ENCODE measurements at places on chromosomes 7 and 10.
A peak's percentile ranks its signal among the peaks of the same experiment; 100 is the strongest.

GRCh38 chr7:96671854-96672253 is 37.8 kb downstream of the SEM1 start:
- no peak for DNase-seq

DNA sequence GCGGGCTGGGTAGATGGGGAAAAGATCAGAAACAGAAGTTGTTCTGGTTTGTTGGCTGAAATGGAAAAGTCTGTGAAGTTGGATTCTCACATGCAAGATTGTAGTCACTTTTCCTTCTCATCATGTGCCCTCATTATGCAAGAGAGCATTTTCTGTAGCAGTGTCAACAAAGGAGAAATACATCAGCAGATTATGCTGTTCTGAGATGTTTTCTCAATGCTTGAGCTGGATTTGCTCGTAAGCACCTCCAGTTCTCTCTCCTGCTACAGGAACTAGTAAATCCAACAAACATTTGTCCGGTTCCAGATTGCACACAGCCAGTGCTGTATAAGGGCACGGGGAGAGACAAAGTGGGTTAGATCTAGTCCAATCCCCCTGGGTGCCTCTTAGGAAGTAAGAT is 90.0 kb downstream of the GATA3 start:
- no peak for DNase-seq

GRCh38 chr7:77710861-77711260 is 14.6 kb downstream of the RSBN1L start:
- DNase-seq = no peak

GRCh38 chr10:43585981-43586729 is 11.7 kb upstream of the ZNF239 start:
- DNase-seq = no peak

- DNase-seq = no peak
These were observed 40.3 kb upstream of the ARID5B start for GRCh38 chr10:61860964-61861758.

DNA sequence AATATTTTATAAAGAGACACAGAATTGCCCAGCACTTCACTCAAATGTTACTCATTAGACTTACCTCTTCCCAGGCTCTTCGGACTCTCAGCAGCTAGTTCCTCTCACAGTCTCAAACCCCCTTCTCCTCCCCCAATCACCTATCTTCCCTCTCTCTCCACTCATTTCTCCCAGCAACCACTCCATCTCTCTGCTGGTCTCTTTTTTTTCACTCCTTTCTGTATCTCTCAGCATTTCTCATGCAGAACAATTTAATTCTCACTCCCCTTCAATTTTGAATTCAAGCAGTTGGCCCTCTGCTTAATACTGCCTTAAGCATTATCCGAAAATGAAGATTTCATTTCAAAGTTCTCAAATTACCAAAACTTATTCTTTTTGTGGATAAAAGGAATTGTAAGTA is 34.4 kb upstream of the CAV2 start:
- DNase-seq = no peak

- no peak for DNase-seq
These were observed 408.4 kb upstream of the SHH start for GRCh38 chr7:156220701-156221100.

DNA sequence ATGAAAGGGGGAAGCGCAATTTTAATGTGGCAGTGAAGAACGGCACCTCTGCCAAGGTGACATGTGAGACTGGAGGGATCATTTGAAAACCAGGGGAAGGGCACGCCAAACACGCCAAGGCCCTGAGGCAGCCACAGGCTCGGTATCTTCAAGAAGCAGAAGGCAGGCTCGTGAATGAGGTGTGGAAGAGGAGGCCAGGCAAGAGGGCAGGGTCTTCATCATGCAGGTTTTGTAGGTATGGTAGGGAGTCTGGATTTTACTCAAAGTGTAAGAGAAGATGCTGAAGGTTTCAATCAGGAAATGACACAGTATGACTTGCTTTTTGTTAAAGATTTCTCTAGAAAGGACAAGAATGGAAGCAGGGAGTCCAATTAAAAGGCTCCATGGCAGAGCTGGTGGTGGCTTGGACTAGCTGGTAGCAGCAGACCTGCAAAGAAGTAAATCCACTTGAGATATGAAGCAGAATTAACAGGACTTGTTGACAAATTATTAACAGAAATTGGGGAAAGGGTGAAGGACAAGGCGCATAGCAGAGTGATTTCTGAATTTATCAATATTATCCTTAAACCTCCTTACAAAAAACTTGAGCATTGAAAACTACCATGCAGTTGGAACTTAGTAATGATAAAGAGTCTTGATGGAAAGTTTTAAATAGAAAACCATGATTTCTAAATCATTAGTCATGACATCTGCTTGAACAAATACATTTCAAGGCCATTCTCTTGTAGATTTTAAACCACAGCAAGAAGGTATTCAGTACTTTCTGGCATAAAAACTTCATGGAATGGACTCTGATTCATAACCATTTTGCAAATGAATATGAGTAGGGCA is 70.4 kb downstream of the COA1 start:
- no peak for DNase-seq

DNA sequence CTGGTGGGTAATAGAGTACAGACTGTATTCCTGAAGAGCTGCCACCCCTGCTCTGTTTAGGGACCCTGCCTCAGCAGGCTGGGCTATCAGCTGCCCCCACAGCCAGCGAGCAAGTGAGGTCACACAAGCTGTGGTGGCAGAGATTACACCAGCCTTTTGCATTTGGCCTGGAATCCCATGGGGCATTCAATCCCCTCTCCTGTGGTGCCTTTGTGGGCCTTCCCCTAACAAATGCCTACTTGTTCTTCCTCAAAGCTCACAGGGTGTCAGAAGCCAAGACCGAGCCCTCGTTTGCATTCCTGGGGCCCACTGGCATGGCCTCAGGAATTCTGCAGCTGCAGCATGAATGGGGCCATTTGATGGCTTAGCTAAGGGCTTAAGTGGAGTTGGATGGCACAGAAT is 212.7 kb upstream of the PHYHIPL start:
- DNase-seq = no peak

GRCh38 chr7:80997841-80998240 is 79.0 kb upstream of the SEMA3C start:
- no peak for DNase-seq

DNA sequence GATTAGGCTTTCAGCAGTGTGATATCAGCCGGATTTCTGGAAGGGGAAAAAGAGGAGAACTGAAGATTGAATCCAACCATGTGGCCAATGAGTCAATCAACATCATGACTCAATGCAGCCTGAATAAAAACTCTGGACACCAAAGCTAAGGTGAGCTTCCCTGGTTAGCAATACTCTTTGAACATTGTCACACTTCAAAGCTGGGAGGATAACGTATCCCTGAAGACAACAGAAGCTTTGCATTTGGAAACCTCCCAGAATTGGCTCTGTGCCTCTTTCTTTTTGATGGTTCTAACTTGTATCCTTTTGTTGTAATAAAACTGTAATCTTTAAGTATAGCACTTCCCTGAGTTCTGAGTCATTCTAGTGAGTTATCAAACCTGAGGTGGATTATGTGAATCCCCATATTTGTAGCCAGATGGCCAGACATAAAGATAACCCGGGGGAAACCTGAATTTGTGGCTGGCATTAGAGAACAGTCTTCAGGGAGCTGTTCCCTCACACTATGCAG is 284.4 kb downstream of the IPMK start:
- peak; percentile 42 for DNase-seq

- DNase-seq = no peak
These were observed 362.5 kb downstream of the MAGI2 start for GRCh38 chr7:79091011-79091410.

DNA sequence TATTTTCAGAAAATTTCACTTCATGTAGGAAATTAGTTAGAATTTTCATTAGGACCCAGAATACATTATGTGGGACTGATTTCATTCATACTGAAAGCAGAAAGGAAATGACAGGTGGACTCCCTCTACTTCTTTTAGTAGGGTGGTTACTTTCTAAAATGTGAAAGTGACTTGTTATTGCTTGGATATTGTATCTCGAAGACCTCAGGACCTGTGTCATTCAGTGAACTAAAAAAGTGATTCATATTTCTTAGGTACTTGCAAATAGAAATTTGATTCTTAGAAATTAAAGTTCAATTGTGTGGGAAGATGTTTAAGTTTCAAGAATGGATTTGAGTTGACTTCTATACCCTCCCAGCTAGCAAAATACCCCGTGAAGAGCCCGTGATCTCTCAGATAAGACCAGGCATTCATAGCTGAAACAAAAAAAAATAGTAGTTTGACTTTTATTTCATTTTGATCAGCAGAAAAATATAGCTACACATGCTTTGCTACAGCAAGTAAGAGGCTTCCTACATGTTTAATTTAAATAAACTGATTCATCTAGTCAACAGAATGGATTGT is 1037.1 kb downstream of the GATA3 start:
- no peak for DNase-seq

GRCh38 chr7:148914208-148914777 is 30.2 kb upstream of the EZH2 start:
- DNase-seq = no peak

DNA sequence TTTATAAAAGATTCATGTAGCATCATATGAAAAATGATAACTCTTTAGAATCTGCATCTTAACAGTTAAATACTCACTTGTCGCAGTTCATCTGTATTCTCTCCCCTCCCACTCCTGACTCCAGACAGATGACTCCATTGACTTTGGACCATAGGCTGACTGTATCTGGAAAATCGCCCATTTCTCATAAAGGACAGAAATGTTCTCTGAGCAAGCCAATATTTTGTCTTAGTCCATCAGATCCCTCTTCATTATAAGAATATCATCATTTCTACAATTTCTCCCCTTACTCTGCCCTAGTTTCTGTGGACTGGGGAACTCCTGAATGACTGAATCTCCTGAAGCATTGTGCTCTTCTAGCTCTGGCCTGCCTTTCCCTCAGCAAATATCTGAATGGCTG is 125.4 kb downstream of the SEMA3D start:
- DNase-seq = no peak

- DNase-seq = no peak
These were observed 151.6 kb upstream of the CACNA2D1 start for GRCh38 chr7:82595176-82595575.

GRCh38 chr10:48456808-48457761 is 147.8 kb downstream of the ARHGAP22 start:
- no peak for DNase-seq

GRCh38 chr10:127945948-127946711 is 39.2 kb downstream of the PTPRE start:
- DNase-seq = no peak

DNA sequence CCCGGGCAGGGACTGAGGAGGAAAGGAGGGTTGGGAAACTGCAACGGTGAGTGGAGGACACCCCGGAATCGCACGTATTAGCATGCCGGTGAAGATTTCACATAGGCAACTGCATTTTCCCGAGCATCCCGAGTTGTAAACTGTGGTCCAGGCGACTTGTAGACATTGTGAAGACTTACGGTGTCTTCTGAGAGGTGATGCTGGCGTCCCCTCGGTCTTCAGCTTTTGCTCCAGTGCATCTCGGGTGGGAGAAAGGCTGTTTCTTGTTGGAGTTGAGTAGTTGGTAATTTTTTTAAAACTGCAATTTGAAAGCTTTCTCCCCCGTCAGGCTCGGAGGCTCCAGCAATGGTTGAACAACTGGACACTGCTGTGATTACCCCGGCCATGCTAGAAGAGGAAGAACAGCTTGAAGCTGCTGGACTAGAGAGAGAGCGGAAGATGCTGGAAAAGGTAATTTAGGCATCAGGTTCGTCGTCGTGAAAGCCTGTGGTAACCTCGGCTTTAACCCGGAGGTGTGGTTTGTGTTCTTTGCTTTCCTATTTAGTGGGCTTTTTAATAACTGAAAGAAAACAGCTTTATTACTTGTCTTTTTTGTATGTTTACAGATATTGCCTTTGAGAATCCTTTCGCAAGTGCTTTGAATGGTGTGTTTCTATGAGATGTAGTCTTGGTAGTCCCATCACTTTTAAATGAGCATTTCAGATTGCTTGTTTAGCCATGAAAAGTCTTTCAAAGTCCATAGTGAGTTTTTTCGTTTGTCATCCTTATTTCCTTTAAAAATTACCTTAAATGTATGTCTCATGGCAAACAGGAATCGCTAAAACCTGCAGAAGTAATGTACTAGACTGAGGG is 687 bp downstream of the HELLS start:
- no peak for DNase-seq

DNA sequence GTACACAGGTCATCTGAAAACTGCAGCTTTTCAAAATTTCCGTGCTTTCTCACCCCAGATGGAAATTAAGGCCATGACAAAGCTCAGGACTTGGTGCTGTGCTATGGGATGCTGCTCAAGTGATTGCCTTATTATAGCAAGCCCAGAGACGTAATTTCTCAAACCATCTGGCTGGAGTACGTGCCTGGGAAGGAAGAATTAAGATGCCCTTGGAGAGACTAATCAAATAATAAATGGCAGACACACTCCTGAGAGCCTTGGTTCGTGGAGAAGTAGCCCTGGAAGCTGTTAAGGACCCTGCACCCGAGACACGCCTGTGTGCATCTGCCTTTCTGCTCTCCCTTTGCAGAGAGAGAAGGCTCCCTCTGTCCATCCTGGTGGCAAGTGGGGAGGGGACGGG is 38.3 kb upstream of the PRLHR start:
- DNase-seq = no peak

- peak; percentile 26 for DNase-seq
These were observed 119.6 kb downstream of the PRKAG2 start for GRCh38 chr7:151757274-151757673.

DNA sequence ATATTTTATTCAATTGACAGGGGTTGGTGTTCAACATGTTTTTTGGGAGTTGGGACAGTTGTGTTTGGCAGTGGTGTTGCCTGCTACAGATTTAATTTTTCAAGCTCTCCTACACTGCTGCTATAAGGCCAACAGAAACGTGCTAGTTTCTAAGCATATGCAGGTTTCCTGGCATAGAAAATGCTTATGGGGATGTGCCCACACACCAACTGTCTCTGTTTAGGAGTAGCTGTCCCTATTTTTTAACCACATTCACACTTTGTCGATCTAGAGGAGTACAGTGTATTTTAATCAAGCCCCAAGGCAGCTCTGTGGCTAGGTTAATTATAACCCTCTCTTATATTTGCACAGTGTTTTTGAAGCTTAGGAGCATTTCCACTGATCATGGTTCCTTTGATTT is 28.6 kb downstream of the TMEM178B start:
- DNase-seq = no peak

DNA sequence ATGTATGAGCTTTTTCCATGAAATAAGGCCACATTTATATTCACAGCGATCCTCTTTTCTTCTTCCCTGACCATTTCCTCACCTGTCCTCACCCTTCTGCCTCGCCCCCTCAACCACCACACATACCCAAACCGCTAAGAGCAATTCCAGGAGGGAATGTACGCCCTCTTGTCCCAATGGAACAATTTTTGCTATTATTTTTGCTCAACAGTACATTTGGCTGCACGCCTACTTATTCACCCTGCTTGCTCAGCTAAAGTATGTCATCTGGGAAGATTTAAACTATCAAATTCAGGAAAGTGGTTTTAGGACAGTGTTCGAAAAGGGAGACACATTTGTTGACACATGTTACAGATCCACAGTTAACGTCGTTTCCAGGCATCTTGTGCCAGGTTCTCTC is 252.7 kb downstream of the NEBL start:
- no peak for DNase-seq

DNA sequence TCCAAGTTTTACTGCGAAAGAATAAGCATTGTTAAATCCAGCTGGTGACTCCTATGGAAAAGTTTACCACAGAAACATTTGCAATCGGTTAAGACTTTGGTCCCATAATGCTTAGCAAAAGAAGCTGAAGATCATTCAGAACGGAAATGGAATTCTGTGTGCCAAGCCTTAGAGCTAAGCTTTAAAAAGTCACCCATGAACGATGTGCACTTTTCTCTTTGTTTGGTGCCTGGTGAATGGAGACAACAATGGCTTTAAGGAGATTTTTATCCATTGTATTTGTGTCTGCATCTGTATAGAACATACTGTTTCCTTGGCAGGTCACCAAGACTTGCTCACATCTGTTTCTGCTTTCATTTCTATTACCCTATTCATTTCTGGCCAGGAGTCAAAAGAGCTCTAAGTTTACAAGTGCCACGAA is 26.3 kb upstream of the COL1A2 start:
- DNase-seq = peak; percentile 96
